ENCODE measurements at places on chromosomes 11 and 22.

GRCh38 chr22:22201185-22201929 is 43.2 kb upstream of the VPREB1 start:
- DNase-seq: peak; percentile 75

DNA sequence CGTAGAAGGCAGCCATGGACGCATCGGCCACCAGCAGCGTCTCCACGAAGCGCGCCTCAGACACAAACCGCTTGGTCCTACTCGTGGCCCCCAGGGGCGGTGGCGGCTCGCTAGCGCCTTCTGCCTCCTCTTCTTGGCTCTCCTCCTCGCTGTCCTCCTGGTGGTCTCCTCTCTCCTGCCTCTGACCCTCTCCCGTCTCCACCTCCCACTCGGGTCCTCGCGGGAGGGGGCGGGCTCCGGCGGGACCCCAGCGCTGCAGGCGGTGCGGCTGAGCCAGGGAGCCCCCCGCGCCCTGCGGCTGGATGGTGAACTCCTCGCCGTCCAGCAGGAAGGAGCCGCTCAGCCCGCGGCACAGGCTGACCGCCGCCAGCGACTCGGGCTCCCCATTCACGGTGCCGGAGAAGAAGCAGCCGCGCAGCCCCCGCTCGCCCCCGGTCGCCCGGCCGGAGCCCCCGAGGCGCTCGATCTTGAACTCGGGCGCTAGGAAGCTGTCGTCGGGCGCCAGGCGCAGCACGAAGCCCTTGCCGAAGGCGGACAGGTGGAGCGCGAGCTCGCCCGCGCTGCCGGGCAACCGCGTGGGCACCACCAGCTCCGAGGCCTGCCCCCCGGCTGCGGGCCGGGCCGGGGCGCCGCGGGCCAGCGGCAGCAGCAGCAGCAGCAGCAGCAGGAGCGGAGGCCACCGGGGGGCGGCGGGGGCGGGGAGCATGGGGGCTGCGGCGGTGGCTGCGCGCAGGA is 661 bp downstream of the ADAMTS8 start:
- no peak for DNase-seq

DNA sequence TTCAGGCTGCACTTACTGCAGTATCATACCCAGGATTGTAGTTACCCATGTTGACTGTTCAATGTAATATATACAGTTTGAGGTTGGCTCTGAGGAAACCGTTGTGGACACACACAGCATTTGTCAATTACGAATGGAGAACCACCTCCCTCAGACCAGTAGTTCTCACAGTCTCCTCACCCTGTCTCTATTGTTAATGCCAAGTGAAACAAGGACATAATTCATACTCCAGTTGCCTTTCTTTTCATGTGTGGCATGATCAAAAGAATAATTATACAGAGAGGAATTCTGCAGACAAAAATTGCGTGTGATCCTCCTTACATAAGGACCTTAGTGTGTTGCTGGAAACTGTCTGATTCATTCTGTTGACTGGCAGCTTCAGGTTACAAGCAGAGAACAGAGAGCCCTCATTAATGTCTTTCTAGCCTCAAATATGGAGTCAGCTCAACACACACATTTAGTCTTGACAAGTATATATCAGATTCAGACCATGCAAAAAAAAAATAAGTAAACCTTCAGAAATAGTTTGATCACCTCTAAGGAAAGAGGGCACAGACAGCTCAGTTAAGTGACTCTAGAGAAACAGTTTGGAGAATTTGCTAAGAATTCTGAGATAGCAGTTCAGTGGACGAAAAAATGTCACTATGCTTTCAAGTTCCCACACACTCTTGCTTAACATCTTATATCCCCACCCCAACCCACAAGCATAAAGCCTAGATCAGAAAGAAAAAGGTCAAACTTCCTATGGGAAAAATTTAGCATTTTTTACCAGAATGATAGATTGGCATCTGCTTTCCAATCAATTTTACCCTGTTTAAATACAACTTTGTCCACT is 96.1 kb downstream of the MAML2 start:
- DNase-seq: no peak

GRCh38 chr11:103652013-103652412 is 384.4 kb upstream of the DDI1 start:
- no peak for DNase-seq

- no peak for DNase-seq
Observed at GRCh38 chr22:29275167-29275566, 7.1 kb downstream of the EWSR1 start.

- DNase-seq: no peak
Observed at GRCh38 chr22:44709881-44710392, 7.9 kb downstream of the PRR5 start.

Measured in Peyer's patch (tissue), 4 donors.